ENCODE measurements at places on chromosomes 7 and 10.

DNA sequence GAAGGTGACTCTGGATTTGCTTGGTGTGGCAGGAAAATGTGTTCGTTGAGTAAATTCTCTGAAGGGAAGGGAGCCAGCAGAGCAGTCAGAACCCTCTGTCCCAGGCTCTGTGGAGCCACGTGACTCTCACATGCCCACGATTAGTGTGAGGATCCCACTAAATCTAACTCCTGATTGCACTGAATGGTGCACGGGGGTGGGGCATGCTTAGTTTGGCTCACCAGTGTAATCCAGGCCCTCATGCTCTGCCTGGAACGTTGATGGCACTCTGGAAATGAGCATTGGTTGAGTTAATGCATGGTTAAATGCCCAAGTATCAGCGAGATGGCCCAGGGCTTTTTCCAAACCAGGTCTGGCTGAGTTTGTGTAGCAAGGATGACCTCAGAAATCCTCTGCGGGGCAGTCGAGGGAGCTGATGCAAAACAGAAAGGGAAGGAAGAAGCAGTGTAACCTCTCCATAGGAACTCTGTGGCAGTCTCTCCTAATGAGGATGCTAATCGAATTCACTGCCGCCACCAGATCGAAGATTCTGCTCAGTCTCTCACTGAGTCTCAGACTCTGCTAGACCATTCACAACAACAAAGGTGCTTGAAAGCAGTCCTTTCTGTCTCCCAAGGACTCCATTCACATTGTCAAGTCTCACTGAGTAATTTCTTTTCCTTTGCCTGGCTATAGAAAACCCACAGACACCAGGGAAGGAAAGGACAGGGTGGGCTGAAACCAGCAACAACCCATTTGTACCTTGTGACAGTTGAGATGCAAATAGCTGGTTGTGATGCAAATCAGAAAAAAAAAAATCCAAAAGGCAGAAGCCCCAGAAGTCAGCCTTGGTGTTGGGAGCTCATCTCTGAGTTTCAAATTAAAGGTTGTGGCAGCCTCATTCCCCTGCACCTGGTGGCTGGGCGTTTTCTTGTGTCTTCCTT lies 98.1 kb downstream of the C10orf105 start:
- no peak for DNase-seq

DNA sequence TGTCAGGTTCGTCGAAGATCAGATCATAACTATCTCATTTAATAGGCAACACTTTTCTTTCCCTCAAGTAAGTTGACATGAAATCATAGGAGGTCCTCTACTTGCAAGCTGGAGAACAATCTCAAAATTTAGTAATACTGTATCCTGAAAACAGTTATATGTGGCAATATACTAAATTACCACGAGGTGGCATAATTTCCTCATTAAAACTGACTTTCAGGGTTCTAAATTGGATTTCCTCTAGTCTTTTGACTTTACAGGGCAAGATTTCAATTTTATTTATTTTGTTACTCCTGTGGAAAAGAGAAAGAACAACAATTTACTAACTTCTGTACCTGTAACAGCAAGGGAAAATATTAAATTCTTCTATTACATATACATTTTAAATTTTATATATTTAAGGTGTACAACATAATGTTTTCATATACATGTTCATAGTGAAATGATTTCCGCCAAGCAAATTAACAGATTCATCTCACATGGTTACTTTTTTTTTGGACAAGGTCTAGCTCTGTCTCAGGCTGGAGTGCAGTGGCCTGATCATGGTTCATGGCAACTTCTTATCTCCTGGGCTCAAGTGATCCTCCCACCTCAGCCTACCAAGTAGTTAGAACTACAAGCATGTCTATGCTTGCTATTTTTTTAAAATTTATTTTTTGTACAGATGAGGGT lies 53.4 kb upstream of the CYP2C18 start:
- DNase-seq: no peak

- no peak for DNase-seq
Measured at GRCh38 chr10:3136336-3136735, 36.2 kb downstream of the PITRM1 start.

DNA sequence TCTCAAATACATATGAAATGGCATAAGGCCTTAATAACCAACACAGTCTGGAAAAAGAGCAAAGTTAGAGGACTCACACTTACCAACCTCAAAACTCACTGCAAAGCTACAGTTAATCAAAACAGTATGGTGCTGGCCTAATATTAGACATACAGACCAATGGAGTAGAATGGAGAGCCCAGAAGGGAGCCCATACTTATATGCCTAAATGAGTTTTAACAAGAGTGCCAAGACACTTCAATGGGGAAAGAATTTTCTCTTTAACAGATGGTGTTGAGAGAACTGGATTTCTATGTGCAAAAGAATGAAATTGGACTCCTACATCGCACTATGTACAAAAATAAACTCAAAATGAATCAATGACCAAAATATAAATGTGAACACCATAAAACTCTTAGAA lies 522.6 kb downstream of the AUTS2 start:
- no peak for DNase-seq

GRCh38 chr10:83153714-83154113 lies 985.6 kb upstream of the GHITM start:
- no peak for DNase-seq

GRCh38 chr10:101780818-101781654 lies 2.2 kb downstream of the NPM3 start:
- peak; percentile 48 for DNase-seq

- DNase-seq: no peak
Measured at GRCh38 chr10:121999301-121999700, 10.3 kb downstream of the TACC2 start.

- peak; percentile 28 for DNase-seq
Measured at GRCh38 chr10:58590152-58590840, 77.6 kb downstream of the BICC1 start.

DNA sequence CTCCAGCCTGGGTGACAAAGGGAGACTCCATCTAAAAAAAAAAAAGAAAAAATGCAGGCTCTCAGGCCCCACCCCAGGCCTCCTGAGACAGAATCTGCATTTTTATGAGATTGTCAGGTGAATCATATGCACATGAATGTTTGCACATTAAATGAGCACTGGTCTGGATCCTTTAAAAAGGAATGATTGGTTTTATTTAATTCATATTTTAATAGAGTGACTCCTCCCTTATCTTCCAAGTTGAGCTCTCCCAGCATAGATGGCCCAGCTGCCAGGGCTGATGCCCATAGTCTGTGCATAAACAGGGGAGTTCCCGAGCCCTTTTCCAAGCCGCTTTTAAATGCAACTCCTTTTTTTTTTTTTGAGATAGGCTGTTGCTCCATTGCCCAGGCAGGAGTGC lies 28.5 kb downstream of the CUX1 start:
- no peak for DNase-seq
